ACHN (cell line): ENCODE measurements at places on chromosomes 2 and 18.

DNA sequence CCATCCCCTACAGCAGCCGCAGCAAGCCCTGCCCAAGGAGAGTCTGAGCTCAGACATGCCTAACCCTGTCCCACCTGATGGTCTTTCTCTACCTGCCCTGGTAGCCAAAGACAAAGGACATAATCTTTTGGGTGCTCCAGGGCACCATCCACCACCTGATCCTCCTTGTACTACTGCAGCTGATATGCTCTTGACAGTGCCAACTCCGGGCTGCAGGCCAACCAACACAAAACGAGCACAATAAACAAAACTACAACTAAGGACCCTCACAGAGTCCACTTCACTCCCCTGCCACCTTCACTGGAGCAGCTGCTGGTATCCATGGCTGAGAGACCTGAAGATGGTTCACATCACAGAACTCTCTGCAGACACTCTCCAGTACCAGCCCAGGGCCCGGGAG lies 106.3 kb downstream of the GRB14 start:
- DNase-seq: no peak

DNA sequence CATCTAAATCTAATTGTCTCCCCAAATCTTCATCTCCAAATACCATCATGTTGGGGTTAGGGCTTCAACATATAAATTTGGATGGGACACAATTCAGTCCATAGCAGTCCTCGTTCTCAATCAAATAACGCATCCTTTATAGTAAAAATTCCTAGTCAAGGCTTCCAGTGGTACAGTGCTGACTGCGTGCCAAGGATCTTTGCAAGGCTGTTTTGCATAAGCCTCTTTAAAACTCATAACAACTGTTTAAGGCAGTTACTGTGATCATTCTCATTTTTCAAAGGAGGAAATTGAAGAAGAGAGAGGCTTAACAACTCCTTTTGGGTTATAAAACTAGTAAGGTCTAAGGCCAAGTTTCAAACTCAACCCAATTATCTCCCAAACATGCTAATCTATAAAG lies 666.9 kb downstream of the NYAP2 start:
- DNase-seq: no peak

DNA sequence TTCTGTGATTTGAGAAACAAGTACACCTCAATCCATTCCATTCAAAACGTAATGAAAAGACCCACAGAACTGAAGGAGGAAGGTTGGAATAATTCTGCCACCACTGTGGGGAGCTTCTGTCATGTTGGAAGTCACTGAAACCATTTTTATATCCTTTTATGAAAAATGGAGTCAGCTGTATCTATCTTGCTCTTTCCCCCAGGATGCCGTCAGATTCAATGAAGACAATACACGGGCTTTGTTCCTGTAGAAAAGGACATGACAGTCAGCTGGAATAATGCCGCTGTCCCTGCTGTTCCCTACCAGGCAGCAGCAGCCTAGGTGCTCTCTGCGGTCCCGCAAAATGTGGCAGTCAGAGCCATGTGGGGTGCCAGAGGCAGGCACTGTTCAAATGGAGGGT lies 52.5 kb upstream of the APCDD1 start:
- DNase-seq: no peak

DNA sequence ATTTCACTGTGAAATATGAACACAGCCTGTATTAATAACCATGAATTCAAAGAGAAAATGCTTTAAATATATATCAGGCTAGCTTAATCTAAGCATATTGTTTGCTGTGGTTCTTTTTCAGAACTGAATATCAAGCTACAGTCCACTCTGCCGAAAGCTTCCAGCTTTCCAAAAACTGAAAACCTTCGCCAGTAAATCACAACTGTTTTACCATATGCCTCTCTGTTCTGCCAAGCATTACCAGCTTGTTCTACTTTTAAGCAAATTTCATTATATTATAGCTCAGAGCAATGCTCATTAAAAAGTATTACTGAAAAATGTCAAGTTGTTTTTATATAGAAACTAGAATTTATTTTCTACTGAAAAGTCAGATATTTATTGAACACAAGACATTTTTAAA lies 277.4 kb downstream of the NRXN1 start:
- DNase-seq: no peak

DNA sequence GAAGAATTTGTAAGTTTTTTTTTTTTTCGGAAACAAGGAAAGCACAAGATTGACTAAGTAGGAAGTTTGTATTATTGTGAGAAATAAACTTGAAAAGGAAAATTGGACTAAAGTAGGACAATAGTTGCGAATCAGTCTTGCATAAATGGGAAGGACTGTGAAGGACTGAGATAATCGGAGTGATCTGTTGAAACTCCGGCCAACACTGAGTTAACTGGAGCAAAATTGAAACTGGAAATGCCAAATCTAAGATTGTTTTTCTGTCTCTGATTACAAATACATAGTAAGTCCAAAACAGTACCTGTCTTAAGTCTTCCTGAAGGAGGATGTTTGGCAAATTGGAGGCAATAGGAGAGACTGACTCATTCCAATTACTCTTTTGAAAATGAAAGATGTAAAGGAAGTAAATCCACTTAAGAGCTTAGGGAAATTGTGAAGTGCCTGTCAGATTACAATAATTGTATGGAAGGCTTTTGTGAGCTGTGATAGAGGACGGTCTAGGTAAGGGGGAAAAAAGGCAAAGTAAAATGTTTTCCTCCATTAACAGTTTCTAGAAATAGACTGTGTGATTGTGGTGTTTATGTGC lies 204.9 kb upstream of the CYRIA start:
- DNase-seq: no peak

GRCh38 chr2:239881561-239882320 lies 143.4 kb downstream of the NDUFA10 start:
- no peak for DNase-seq

GRCh38 chr18:48889981-48890762 lies 60.6 kb downstream of the SMAD7 start:
- no peak for DNase-seq

DNA sequence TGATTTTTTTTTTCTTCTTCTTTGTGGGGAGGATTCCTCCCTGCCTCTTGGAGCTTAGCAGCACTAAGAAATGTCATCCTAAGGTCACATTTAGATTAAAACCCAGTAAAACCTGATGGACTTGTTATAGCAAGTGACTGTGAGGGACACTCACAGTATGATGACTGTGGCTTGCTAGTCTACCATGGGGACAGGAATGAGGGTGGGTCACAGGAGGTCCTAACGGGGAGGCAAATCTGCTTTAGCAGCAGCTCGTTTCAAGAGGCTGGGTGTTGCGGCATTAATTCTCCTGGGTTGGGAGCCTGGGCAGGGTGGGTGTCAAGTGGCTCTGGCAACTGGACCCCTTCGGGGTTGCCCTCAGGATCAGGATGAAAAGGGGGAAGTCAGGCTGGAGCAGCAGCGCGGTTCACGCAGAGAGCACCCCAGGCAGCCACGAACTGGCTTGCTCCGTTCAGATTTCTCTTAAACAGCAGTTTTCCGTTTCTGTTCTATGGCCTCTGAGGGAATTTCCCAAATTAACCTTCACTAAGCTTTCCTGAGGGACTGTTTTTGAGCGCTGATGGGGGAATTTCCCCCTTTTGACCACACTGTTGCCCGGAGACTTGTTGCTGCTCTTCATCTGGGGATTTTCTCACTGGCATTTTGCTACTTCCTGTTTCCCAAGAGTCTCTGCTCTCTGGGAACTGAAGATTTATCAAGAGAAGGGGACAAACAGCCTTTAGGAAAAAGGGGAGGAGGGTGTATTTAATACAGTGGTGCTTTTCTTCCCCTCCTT lies 59.8 kb upstream of the PELI1 start:
- no peak for DNase-seq

DNA sequence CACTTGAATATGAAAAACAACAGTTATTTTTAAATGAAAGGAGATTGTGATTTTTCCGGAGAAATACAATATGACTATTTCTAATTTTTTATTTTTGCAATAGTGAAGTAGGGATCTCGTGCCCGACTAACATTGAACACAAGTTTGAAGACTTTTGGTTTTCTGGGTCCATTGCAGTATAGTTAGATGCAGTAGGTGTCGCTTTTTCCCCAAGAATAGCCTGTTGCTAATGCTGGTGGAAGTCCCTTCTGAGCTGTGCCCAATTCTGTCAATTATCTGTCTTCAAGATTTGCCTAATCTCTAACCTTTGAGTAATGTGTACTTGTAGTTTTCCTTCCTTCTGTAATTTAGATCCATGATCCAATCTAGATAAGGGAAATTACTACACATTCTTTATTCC lies 36.5 kb downstream of the SEMA4F start:
- peak; percentile 69 for DNase-seq

GRCh38 chr18:12890964-12891363 lies 6.9 kb upstream of the PTPN2 start:
- DNase-seq: no peak

- peak; percentile 8 for DNase-seq
Measured at GRCh38 chr2:167253025-167253424, 364.7 kb downstream of the XIRP2 start.

GRCh38 chr2:217919781-217920351 lies 82.9 kb downstream of the TNS1 start:
- peak; percentile 28 for DNase-seq

- no peak for DNase-seq
Measured at GRCh38 chr2:149441255-149441654, 110.9 kb downstream of the LYPD6 start.

DNA sequence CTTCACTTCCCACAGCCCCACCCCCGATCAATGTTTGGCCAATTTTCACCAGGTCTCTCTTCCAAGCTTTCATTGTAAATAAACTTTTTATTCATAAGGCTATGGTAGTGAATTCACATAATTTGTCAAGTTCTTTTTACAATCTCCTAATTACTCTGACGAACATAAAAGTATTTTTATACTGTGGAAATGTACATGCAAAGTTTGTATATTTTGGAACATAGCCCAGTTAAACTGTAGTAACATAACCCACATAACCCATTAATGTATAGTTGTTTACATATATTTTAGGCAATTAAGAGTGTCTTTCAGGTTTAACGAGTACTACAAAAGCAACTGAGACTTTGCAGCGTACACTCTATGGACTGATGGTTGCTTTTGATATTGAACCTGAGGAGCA lies 228.3 kb upstream of the ERBB4 start:
- no peak for DNase-seq

GRCh38 chr2:28949617-28950305 lies 31.3 kb upstream of the TOGARAM2 start:
- no peak for DNase-seq

DNA sequence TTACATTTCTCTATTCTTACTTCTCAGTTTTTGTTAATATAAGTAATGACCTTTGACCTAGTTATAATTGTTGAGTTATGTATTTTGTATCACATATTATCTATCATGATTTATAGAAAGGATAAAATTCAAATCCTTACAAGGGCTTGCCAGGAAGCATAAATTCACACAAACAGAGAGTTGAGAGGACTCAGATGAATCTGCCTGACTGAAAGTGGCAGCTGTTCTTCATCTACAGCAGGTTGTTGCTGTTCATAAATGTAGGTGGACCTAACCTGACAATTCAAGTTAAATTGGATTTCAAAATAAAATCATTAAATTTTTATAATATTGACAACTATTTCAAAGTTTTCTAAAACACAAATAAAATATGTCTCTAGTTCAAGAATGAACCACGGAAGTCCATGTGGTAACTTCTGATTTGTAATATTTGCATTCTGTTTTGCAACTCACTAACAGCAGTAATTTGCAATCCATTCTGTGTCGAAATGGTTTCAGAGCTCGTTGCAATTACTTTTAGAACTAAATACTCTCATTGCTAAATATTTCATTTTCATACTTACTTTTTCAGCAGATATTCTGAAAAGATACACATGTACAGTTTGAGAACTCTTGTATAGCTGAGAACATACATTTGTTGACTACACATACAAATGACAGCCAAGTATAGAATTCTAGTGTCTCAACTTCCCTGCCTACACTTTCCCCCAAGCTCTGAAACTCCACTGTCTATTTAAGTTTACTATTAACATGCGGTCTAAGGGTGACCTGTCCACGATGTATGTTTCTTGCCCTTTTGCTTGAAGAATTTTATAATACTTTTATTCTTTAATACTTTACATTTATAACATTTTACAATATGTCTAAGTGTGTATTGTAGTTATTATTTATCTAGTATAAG lies 25.7 kb downstream of the SCN7A start:
- no peak for DNase-seq

GRCh38 chr18:62950246-62950645 lies 234.9 kb downstream of the PHLPP1 start:
- DNase-seq: no peak

GRCh38 chr18:67514901-67515540 lies 1.5 kb downstream of the DSEL start:
- DNase-seq: no peak

DNA sequence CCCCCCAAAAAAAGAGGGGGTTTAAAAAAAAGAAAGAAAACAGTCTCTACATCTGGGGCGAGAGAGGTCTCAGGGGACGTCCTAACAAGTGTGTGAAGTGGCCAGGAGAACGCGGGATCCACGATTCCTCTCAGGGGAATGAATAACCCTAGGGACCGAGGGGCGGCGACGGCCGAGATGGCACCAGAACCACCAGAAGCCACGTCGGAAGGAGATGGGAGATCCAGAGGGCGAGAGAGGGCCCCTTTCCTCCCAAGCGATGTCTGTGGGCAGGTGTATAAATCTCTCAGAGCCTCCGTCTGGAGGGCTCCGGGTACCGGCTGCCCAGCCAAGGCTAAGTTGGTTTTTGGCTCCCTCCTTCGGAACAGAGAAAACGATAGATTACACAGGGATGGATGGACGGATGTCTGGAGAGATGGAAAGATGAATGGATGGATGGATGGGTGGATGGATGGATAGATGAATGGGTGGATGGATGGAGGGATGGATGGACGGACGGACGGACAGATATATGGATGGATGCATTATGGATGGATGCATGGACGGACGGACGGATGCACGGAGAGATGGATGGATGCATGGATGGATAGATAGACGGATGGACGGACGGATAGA lies 1.7 kb downstream of the EPHA4 start:
- DNase-seq: peak; percentile 48

DNA sequence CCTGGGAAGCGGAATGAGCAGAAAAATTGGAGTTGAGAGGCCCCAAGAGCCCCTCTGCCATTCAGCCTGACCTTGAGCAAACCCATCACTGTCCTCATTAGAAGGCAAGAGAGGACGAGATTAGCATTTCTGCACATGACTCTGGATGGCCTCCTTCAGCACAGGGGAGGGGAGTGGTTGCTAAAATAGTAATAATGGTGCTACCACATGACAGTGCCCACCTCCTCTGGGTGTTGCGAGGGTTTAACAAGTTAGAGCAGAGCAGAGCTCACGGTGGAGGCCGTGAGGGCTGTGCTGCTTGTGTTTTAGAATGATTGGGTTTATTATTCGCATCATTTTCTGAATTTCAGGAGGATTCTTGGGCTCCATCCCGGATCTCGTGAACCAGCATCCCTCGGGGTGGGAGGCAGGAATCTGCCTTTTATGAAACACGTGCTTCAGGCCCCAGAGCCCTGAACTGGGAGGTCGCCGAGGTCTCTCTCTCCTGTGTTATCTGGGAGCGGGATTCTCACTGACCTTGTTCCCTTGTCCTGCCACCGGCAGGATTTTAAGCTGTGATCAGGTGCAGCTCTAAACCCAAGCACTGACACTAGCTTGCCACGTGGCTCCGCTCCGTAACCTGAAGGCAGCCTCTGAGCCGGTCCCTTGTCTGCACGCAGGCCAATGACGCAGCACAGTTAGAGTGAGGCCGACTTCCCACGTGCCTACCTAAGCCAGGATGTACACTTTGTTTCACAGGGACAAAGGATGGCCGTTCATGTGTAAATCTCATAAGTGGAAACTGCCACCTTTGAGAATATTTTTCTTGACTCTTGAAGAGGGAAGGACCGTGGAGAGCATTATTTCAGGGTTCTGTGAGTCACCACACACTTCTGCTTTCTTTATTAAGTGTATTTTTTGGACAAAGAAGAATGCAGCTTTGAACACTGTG lies 142.3 kb downstream of the ACOXL start:
- DNase-seq: no peak
